Stimulated activated CD4-positive, alpha-beta T cell treated with anti-CD3 and anti-CD28 coated beads, Interleukin-4, amount 100 ng/mL, for 48 hours (primary cell): ENCODE measurements at places on chromosomes 13 and 19.

GRCh38 chr13:98998831-98999638 is 21.2 kb upstream of the DOCK9 start:
- no peak for DNase-seq

DNA sequence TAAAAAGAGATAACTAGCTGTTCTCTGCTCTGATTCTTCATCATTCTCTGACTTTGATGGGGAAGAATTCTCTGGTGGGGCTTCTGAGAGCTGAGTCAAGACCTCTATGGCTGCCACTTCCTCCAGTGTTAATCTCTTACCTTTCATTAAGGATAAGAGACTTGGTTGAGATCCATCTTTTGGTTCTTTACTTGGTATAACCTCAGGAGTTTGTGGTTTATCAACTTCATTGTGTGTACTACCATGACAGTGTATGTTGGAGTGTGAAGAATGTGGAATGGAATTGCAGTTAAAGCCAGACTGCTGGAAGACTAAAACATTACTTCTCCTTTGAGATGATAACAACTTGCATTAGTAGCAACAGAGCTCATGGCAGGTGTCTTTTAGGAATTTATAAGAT is 222.0 kb downstream of the SLITRK5 start:
- DNase-seq, result no peak

DNA sequence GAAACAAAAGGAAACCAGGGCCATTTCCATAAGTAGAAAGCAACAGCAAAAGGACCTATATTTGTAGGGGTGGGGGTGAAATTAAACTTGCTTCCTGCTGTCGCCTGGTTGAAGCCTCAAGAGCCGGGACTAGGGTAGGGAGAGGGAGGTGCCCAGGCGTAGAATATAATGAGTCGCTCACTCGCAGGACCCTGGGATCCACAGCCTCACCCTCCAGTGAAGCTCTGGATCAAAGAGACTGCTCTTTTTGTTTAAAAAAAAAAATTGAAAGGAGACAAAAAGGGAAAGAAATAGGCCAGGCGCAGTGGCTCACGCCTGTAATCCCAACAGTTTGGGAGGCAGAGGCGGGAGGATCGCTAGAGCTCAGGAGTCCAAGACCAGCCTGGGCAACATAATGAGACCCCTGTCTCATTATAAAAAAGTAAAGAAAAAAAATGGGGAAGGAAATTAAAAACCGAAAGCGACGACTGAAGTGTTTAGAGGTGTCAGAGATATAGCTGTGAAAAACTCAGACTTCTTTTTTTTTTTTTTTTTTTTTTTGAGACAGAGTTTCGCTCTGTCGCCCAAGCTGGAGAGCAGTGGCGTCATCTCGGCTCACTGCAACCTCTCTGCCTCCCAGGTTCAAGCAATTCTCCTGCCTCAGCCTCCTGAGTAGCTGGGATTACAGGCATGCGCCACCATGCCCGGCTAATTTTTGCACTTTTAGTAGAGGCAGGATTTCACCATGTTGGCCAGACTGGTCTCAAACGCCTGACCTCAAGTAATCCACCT is 10.9 kb upstream of the ADGRE5 start:
- DNase-seq, result peak; percentile 56

DNA sequence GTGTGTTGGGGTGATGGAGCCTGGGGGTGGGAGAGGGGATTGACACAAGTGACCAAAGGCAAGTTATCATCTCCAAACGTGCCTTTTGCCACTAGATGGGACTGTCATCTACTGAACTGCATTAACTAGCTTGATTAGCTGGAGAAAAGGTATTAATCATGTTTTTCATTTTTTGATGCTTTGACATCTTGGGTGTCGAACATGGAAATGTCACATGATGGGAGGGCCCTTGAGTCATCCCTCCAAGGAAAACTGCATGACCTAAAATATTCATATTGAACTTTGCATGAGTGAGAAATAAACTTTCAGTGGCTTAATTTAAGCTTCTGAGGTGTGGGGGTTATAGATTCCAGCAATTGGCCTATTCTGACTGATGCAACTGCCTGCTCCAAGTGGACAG is 73.3 kb downstream of the ALOX5AP start:
- DNase-seq, result no peak

DNA sequence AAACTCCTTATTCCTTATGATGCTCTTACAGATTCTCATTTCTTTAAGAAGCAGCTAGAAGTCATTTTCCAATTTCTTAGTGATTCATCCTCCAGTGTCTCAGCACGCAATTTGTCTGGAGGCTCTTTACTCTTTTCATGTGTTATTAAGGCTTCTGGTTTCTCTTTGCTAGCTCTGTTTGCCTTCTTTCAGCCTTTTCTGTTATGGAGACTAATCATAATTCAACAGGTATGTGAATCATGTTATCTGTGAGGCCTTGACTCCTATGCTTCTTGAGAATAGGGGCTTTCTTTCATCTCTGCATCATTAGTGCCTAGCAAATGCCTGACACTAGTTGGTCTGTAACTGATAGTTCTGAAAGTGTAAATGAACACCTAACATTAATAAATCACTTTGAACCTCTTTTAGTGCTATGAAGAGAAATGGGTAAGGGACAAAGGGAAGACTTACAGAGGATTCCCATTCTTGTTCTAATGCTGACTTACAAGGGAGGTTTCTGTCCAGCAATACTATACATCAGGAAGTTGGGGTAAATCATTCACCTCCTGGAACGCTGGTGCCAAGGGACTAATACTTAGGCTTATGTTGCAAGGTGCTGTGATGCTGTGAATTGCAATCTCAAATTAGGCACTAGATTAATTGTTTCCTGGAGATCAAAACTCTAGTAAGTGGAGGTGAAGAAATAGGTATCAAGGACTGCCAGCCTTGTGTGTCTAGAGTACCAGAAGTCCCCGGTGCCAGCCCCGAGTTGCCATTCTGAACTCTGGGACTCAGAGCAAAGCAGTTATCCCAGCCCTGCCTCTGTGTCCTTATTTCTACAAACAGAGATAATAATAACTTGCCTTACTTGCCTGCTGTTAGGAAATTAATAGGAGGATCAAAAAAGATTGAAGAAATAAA is 265.6 kb downstream of the DCLK1 start:
- no peak for DNase-seq

DNA sequence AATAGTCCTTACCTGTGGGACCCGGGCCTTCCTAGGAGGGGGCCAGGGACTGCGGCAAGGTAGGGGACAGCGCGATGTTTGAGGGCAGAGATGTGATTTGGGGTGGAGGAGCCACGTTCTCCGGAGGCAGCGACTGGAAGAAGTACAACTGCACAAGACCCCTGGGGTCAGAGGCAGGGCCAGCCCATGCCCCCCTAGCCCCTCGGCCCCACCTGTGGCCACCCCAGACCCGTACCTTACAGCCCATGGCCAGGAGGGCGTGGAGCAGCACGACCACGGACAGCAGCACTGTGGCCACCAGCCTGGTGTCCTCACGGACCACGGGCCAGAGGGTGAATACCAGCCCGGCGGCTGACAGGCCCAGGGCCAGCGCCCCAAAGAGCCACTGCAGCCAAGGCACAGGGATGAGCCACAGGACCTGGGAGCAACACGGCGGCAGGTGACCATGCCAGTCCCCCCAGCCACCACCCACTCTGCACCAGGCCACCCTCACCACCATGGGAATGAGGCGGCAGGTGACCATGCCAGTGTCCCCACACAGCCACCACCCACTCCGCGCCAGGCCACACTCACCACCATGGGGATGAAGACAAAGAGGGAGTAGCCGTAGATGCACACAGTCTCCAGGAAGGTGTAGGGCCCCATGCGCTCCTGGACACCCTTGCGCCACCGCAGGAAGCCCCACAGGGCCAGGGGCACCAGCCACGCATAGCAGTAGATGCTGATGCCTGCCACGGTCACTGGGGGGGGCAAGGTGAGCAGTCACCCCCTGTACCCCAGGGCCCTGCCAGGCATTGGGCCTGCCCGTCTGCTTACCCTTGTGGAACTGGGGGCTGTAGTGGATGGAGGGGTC is 5.0 kb downstream of the YIPF2 start:
- no peak for DNase-seq

GRCh38 chr13:79711631-79712030 is 230.7 kb downstream of the NDFIP2 start:
- no peak for DNase-seq

GRCh38 chr19:40594255-40594654 is 6.9 kb upstream of the LTBP4 start:
- DNase-seq, result no peak

DNA sequence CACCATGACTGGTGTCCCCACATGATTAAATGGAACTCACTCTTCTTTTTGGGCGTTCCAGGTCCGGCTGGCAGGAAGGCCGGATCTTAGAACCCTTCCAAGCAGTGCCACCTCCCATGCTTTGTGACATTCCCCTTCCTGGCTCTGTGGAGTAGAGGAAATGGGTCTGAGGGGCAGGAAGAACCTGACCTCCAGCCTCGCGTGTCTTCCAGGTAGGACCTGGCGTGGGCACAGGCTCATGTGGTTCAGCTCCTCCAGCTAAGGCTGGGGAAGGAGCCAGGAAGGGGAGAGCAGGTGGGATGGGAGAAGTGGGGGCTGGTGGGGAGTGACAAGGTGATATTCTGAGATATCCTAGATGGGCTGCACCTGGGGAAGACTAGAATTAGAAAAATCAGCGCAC is 2.1 kb downstream of the TMEM255B start:
- no peak for DNase-seq

- no peak for DNase-seq
Measured at GRCh38 chr19:8025316-8025715, 19.9 kb upstream of the ELAVL1 start.

- DNase-seq, result no peak
Measured at GRCh38 chr19:43460362-43461016, 4.9 kb downstream of the LYPD3 start.

DNA sequence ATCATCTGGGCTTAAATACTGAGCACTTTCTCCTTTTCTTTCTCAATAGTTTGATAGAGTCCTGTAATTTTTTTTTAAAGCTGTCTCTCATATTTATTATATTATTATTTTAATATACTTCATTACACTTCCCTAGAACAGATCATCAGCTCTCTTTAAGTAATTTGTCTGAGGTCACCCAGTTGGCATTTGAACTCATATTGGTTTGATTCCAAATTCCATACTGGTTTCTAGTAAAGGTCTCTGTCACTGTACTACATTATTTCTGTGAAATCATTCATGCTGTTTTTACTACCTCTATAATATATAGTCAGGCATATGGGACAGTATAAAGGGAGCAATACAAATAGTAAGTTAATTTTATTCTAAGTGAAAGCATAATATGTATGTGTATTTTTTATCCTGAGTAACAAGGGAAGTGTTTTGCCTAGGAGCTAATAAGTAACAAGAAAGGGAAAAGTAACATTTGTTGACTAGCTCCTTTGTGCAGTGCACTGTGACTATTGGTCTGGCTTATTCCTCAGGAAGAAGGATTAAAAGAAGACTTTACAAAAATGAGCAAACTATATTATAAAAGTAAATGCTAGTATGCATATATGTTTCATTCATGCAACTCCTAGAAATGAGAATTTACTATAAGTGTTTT is 14.3 kb downstream of the LPAR6 start:
- DNase-seq, result no peak

GRCh38 chr19:27929399-27929798 is 1283.6 kb downstream of the UQCRFS1 start:
- no peak for DNase-seq

GRCh38 chr13:50548586-50548985 is 294.9 kb downstream of the DLEU7 start:
- no peak for DNase-seq

DNA sequence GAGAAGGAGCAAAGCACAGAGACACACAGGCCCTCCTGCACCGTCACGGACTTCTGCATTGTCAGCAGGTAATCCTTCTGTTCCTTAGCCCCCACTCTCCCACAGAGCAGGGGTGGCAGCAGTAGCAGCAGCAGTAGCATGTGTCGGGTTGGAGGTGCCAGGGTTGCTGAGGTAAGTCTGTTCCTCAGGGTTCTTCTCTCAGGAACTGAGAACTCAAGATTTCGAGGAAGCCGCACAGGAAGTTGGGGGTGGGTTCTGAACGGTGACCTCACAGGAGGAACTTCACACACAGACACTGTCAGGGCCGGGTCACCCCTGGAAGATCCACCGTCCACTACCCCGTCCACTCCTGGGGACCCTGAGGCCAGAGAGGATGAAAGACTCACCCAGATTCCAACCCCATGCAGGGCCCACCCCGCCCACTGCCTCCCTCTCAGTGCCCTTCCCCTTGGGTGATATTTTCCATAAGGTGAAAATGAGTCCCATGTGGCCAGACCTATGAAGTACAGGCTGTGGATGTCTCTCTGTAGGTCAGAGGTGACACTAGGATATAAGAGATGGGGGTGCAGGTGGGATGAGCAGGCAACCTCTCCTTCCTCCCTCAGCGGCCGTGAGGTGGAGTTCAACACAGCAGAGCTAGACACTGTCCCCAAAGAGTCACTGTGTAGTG is at the start of gene SIGLEC12:
SIGLEC12 (minus strand) TSS at position 207 of the 670 bp plus-strand sequence; CDS start at position 140, 67 bp downstream.
- no peak for DNase-seq

- DNase-seq, result no peak
Measured at GRCh38 chr13:41546372-41547190, 89.2 kb downstream of the RGCC start.

GRCh38 chr19:14559916-14560775 is 11.7 kb downstream of the NDUFB7 start:
- DNase-seq, result no peak

- no peak for DNase-seq
Measured at GRCh38 chr19:39825531-39826076, 8.4 kb downstream of the DYRK1B start.

DNA sequence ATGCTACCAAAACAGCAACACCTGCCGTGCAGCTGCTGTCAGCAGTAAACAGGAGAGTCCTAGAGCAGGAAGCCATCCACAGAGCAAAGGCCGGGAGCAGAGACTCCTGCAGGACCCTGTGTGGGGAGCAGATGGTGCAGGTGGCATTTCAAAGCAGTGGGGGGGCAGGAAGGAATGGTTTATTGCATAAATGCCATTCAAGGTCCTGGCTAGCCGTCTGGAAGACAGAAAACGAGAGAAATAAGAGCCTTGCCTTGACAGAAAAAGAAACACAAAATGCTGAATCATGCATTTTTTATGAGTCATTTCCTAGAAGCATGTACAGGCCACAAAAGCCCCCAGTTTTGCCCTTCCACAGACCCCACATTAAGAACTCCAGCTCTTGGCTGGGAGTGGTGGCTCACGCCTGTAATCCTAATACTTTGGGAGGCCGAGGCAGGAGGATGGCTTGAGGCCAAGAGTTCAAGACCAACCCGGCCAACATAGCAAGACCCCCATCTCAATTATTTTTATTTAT is 5.4 kb downstream of the RSPH6A start:
- DNase-seq, result no peak

GRCh38 chr13:31094331-31095015 is 67.2 kb downstream of the HSPH1 start:
- DNase-seq, result no peak

- DNase-seq, result no peak
Measured at GRCh38 chr13:34076943-34077703, 259.2 kb downstream of the RFC3 start.
